Left ventricle myocardium superior (tissue), 1 donor: ENCODE measurements at places on chromosomes 6 and 20. TPM values are rescaled to one million over a fixed set of nuclear protein-coding genes. Genes with fewer than 3 reads are reported as not detected.

BEND6 gene
- 0.35 TPM for total RNA-seq

EPHA7 gene
- total RNA-seq: 1.5 TPM

CGAS gene
- total RNA-seq: 1.0 TPM

TBC1D22B gene
- 6.3 TPM for total RNA-seq

ADGRF4 gene
- total RNA-seq: not detected

PRR18 gene
- total RNA-seq: not detected

BPIFA1 gene
- not detected for total RNA-seq

PPIL6 gene
- total RNA-seq: 2.5 TPM

TBX18 gene
- total RNA-seq: 7.1 TPM

CLPSL1 gene
- not detected for total RNA-seq

STK38 gene
- 19.4 TPM for total RNA-seq

OR2B3 gene
- total RNA-seq: not detected

CTAGE9 gene
- not detected for total RNA-seq

DDX43 gene
- total RNA-seq: 0.52 TPM

CCN6 gene
- not detected for total RNA-seq

GGT7 gene
- 22.0 TPM for total RNA-seq

ADAM33 gene
- total RNA-seq: 12.2 TPM

NFATC2 gene
- 2.3 TPM for total RNA-seq

RAET1G gene
- 0.32 TPM for total RNA-seq

FAM83C gene
- total RNA-seq: not detected

CLDN20 gene
- total RNA-seq: not detected

NKAIN2 gene
- total RNA-seq: 0.20 TPM

TPBG gene
- total RNA-seq: 2.5 TPM

KHDC1L gene
- not detected for total RNA-seq

TRIM31 gene
- not detected for total RNA-seq

PTK6 gene
- not detected for total RNA-seq

MTFR2 gene
- total RNA-seq: 0.25 TPM

BPI gene
- total RNA-seq: not detected
